ENCODE measurements at places on chromosomes 5 and 9.

GRCh38 chr5:167743695-167744464 lies 547.6 kb upstream of the WWC1 start:
- no peak for DNase-seq

- DNase-seq: no peak
Measured at GRCh38 chr9:137873408-137873807, 4.2 kb upstream of the CACNA1B start.

DNA sequence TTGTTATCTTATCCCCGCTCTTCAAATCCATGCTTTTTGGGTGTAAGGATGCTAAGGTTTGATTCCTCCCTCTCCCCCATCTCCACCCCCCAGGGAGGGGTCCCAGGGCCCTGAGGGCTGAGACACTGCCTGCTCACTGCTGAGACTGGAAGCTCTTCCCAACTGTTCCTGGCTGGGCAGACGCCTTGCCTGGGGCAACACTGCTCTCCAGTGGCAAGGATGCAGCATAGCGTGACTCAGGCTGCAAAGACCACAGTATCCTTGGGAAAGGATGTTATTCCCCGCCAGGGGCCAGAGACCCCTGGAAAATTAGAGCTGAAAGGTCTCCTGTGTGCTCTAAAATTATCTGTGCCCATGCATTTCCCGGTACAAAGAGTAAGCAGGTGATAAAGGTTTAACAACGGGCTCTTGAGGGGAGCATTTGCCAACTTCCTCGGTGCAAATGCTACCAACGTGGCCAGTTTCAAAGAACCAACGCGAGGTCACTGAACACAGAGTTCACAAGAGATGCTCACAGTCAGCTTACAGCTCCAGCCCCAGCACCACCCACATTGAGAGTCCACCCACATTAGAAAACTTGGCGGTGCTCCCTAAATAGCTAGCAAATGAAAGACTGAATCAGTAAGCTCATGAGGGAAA lies 271.9 kb downstream of the NSG2 start:
- DNase-seq: no peak

DNA sequence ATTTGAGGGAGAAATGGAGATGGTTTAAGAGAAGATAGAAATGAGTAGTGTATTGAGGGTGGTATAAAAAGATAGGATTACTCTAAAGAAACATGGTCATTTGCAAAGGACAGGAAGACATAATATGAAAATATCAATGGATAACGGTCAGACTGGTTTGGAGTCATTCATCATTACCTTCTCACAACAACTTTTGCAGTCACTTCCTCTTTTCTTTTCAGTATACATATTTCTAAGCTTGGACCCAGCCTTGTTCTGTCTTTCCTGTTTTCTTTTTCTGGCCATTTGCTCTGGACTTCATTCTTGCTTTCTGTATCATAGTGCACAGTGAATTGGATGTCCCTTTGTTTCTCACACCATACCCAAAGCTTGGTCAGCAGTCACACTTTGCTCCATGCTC lies 966.5 kb upstream of the TYRP1 start:
- DNase-seq: no peak

DNA sequence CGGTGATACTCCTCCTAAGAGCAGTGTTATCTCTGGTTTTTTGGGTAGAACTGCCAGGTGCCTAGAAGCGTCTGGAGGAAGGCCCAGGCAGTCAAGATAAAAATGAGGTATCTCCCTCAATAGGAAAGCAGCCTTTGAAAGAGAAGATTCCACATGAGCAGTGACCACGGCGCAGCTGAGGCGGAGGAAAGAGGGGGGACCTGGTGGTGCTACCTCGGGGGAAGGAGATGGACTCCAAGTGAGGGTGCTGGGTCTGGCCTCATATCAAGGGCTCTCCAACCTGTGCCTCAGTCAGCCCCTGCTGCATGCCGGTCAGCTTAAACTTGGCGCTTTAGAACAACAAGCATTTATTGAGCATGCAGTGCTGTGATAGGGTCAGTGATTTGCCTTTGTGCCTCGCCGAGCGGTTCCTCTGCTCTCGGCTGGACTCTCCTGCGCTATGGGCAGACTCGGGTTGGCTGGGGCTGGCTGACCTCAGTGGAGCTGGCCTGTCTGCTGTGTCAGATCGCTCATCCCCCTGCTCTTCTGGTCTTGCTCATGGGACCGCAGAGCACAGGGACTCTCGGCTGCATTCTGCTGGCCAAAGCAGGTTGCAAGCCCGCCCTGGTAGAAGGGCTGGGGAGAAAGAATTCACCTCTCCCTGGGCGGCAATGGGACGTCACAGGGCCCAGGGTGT lies 121.1 kb upstream of the IRX4 start:
- DNase-seq: no peak

- no peak for DNase-seq
Measured at GRCh38 chr9:69816735-69817134, 3.9 kb upstream of the CFAP95 start.

DNA sequence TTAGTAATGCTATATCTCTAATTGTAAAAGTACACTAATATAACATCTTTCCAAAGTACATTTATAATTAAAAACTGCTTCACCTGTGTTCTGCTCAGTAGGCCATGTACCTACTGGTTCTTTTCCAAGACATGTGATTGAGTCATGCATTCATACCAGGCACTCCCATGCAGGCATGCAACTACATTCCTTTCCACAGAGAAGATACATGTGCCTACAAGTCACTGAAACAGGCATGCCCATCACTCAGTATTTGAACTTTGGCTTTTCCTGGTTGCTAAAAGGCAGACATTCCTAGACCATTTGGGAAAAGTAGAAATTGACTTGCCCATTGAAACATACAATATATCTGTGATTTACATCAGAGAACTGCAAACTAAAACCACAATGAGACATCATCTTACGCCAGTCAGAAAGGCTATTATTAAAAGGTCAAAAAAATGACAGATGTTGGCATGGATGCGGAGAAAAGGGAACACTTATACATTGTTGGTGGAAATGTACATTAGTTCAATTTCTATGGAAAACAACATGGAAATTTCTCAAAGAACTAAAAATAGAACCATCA lies 148.3 kb upstream of the MOCS2 start:
- DNase-seq: no peak

DNA sequence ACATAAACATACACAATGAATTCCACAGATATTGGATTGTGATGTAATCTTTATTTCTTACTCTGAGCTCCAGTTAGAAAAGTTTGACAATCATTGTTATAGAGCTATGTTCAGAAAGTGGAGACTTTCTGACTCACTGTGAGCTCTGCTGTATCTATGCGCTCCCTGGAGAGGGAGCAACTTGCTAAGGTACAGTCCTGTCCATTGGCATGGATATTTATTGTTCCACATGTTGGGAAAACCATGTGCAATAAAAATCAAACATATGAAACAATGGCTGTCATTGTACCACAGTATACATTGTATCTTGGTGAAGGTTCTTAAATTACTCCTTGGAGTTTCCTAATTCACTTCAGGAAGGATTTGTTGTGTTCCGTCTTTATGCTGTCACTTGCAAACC lies 26.8 kb downstream of the NMRK1 start:
- DNase-seq: no peak

- no peak for DNase-seq
Measured at GRCh38 chr5:160450164-160450932, 28.7 kb downstream of the PTTG1 start.

DNA sequence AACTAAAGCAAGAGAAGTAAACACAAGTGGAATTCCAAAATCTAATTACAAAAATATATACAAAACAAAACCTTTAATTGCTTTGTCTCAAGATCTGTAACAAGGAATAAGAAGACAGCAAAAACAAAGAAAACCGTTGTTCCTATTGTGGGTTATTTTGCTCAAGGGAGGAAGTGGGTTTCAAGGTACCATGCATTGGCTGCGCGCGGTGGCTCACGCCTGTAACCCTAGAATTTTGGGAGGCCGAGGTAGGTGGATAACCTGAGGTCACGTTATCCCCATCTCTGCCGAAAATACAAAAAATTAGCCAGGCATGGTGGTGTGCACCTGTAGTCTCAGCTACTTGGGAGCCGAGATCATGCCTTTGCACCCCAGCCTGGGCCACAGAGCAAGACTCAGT lies 12.1 kb upstream of the IQGAP2 start:
- no peak for DNase-seq

DNA sequence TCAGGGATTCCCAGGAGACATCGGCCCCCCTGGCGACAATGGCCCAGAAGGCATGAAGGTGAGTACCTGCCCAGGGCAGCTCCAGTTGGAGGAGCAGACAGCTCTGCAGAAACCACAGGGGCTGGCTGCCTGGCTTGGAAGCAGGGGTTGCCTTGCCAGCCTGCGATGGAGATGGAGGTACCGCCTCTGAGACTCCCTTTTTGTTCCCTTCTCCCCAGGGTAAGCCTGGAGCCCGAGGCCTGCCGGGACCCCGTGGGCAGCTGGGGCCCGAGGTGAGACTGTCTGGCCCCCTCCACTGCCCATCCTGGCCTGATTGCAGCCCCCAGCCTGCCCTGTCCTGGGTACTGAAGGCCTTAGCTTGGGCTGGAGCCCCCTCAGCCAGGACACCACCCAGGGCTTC lies 82.7 kb upstream of the ORM1 start:
- no peak for DNase-seq

GRCh38 chr5:761854-762710 lies 22.4 kb downstream of the ZDHHC11B start:
- DNase-seq: no peak

GRCh38 chr5:74252044-74252443 lies 388.5 kb downstream of the ENC1 start:
- DNase-seq: no peak

GRCh38 chr5:39113354-39113953 lies 39.3 kb upstream of the RICTOR start:
- no peak for DNase-seq

- no peak for DNase-seq
Measured at GRCh38 chr9:8643464-8643863, 843.9 kb upstream of the DMAC1 start.

DNA sequence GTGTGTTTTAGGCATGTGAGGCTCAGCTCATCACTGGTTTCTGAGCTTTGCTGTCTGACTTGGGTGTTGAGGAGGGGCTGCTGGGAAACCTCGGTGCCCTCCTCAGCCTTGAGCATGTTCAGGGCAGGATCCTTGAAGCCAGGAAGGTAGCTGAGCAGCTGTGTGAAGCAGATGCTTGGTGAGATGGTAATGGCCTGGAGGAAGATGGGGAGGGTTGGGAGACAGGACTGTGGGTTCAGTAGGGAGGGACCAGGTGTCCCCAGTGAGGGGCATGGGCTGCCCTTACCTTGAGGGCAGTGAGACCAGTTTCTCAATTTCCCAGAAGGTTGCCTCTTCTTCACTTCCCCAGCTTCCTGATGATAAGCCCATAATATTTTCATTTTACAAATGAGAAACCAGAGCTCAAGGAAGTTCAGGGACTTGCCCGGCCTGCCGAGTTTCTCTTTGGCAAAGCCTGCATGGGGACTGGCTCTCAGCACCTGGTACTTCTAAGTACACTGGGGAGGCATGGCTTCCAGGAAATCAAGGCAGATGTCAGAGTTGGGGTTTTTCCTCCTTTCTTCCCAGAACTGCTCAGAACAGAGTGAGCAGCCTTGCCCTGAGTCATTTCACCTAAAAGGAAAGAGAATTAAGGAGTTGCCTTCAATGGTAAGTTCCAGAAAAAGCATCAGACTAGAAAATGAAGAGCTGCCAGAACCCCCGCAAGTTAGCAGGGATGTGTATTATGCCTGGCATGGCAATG lies 225.7 kb downstream of the MAST4 start:
- DNase-seq: no peak

DNA sequence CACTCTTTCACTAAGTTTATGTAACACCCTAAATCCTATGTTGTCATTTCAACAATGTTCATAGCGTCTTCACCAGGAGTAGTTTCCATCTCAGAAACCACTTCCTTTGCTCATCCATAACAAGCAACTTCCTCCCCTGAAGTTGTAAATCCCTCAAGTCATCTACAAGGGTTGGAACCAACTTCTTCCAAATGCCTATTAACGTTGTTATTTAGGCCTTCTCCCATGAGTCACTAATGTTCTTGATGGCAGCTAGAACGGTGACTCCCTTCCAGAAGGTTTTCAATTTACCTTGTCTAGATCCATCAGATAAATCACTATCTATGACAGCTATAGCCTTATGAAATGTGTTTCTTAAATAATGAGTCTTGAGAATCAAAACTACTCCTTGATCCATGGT lies 73.3 kb upstream of the TARS1 start:
- DNase-seq: no peak

DNA sequence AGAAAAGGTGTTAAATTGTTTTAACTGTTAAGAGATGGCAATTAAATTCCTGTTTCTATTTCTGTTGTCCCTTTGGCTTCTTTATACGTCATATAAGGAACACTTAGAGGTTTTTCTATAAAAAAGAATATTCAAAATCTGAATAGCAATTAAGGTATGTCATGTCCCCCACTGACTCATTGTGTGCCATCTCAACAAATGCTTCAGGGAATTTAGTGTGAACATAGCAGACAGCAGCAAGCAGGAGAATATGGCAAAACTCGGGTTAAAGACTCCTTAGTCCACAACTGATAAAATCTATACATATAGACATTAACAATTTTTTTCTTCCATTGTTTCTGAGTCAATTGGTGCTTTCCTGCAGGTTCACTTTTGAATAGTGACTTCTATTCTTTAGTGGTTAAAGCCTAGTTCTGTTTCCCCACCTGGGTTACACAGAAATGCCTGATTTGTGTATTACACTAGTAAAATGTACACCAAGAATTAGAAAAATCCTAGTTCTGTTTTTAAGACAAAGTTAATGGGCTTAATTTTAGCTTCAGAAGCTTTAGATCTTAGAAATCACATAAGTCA lies 17.9 kb upstream of the RPS23 start:
- no peak for DNase-seq

GRCh38 chr5:131042021-131042789 lies 122.9 kb downstream of the HINT1 start:
- no peak for DNase-seq

GRCh38 chr5:61256474-61256873 lies 75.6 kb upstream of the ZSWIM6 start:
- DNase-seq: no peak

DNA sequence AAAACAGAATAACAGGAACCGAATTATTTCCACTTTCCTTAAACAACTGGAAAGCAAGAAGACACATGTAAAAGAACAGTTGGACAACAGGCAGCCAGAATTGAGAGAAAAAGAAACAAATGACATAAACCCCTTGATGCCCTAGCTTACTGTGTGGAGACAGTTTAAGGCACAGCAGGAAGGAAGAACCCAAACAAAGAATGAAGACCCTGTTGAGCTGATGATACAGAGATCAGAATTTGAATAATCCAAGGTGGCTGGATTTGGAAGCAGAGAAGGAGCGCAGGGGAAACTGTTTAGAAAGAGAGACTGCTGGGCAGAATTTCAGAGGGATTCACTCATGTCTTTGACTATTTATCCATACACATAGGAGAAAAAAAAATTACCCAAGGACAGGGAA lies 316.3 kb upstream of the POU5F2 start:
- DNase-seq: no peak

Measured in activated CD4-positive, alpha-beta T cell treated with anti-CD3 and anti-CD28 coated beads for 1 hour (primary cell).